Stomach (tissue), 19 donors: ENCODE measurements at places on chromosomes 2 and 18. TPM values are rescaled to one million over a fixed set of nuclear protein-coding genes. Genes with fewer than 3 reads are reported as not detected.
A peak's percentile ranks its signal among the peaks of the same experiment; 100 is the strongest.

CGREF1 gene
- 4.1 TPM for total RNA-seq

- DNase-seq, result no peak
- H3K27me3 ChIP-seq, result peaks cover 16% of the 10 kb centered on the region
- H3K4me3 ChIP-seq, result no peak overlapping the region
- H3K36me3 ChIP-seq, result no peaks in the 10 kb centered on the region
- H3K27ac ChIP-seq, result no peak overlapping the region
- peaks cover 32% of the 10 kb centered on the region for H3K4me1 ChIP-seq
Observed at GRCh38 chr2:238237431-238238135, 2.3 kb downstream of the HES6 start.

GRCh38 chr18:36578871-36579710 is 249.7 kb downstream of the TPGS2 start:
- no peak overlapping the region for H3K4me3 ChIP-seq
- no peak overlapping the region for H3K27ac ChIP-seq
- DNase-seq, result no peak

- H3K36me3 ChIP-seq, result peaks cover 94% of the 10 kb centered on the region
- H3K4me3 ChIP-seq, result no peak overlapping the region
- H3K27me3 ChIP-seq, result no peaks in the 10 kb centered on the region
- peak; percentile 52 for DNase-seq
- peaks cover 21% of the 10 kb centered on the region for H3K4me1 ChIP-seq
- H3K27ac ChIP-seq, result no peak overlapping the region
Observed at GRCh38 chr2:128178650-128179460, 87.9 kb downstream of the UGGT1 start.

- H3K36me3 ChIP-seq, result no peaks in the 10 kb centered on the region
- H3K27ac ChIP-seq, result peak overlapping the region; percentile 71
- no peak overlapping the region for H3K4me3 ChIP-seq
- no peaks in the 10 kb centered on the region for H3K27me3 ChIP-seq
- DNase-seq, result peak; percentile 61
Observed at GRCh38 chr2:42949125-42949524, 156.7 kb upstream of the HAAO start.

- no peak for DNase-seq
- no peak overlapping the region for H3K27ac ChIP-seq
- H3K27me3 ChIP-seq, result no peaks in the 10 kb centered on the region
- H3K4me1 ChIP-seq, result no peaks in the 10 kb centered on the region
- H3K36me3 ChIP-seq, result no peaks in the 10 kb centered on the region
- H3K4me3 ChIP-seq, result no peak overlapping the region
Observed at GRCh38 chr18:42549596-42549995, 565.9 kb downstream of the RIT2 start.

DNA sequence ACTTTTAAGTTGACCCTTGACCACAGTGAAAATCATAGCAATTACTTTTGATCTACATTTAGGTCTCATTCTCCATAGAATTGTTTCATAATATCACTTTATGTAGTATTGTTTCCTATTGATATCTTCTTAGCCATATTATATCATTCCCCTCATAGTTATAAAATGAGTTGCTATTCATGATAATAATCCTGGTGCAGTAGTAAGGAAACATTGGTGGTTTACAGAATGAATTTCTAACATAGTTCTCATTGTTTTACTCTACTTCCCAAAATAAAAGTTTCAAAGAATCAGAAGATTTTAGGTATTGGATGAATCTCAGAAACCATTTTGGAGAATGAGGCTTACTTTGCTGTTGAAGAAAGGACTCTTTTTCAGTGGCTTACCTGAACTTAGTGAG is 246.0 kb downstream of the PARD3B start:
- no peak overlapping the region for H3K4me3 ChIP-seq
- no peak overlapping the region for H3K27ac ChIP-seq
- no peaks in the 10 kb centered on the region for H3K4me1 ChIP-seq
- no peaks in the 10 kb centered on the region for H3K27me3 ChIP-seq
